ENCODE measurements at places on chromosomes 11 and 22. TPM values are rescaled to one million over a fixed set of nuclear protein-coding genes. Genes with fewer than 3 reads are reported as not detected.

DNA sequence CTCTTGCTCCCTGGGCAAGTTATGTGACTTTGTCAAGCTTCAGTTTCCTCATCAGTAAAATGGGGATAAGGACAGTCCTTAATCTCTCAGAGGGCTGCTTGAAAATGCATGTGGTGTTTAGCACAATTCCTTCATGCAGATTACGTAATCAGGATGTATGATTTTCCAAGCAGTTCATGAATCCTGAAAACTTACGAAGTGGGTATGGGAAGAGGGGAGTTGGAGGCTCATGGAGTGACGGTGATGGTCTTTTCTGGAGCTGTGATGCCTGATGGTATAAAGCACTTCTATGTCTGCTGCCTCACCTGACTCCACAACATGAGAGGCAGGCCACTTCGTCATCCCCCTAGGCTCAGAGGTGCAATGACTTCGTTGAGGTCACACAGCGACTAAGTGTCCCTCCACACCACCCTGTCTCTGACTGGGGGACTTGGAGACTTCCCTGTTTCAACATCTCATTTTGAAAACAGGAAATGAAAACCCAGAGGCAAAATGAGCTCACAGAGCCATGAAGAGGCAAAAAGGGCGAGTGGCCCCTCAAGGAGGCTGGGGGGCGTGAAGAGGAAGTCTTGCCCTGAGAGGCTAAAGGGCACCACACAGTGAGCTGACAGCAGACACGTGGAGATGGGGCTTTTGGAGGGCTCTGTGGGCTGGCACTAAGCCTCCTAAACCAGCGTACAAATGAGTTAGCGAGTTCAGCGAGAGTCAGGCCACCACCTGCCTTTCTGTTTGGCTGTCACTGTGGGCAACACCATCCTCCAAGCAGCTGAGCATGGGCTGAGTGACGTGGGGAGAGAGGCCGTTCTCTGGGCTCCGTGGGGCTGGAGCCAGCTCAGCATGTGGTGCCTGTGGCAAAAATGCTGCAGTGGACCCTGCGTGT lies 10.1 kb downstream of the MCM5 start:
- no peak for DNase-seq

The C22orf31 gene
- total RNA-seq: not detected

The VPREB1 gene
- not detected for total RNA-seq

The ELFN2 gene
- total RNA-seq: 2.9 TPM

The SCGB1A1 gene
- total RNA-seq: 1.1 TPM

DNA sequence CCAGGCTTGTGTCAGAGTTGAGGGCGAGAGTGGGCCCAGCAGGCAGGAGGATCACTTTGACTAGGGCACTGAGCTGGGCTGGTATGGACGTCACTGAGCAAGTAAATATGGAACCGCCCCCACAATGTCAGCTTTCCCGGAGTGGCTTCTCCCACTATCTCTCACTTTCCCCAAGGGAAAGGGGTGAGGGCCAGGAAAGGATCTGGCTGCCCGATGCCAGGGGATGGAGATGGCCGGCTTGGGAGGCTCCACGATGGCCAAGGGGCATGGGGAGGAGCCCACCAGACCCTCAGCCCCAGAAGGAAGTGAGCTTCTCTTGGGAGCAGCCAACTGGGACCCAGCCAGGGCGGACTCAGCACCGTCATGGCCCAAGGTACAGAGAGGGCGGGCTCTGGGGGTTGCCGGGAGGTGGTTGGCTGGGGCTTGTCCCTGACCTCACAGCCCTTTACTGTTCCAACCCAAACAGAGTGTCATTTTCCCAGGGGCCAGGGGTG lies 8.7 kb downstream of the PRDM11 start:
- no peak for DNase-seq

The IL10RA gene
- 0.41 TPM for total RNA-seq

Measured in Panc1 (cell line).